ENCODE measurements at places on chromosomes 16 and 17. TPM values are rescaled to one million over a fixed set of nuclear protein-coding genes. Genes with fewer than 3 reads are reported as not detected.

The PEMT gene
- total RNA-seq: 37.0 TPM

The GPR142 gene
- total RNA-seq: not detected

The CLEC19A gene
- not detected for total RNA-seq

The UMOD gene
- total RNA-seq: not detected

The DCXR gene
- 111 TPM for total RNA-seq

The OTOA gene
- total RNA-seq: 0.17 TPM

The RNF222 gene
- not detected for total RNA-seq

The KRTAP9-9 gene
- total RNA-seq: not detected

The WWP2 gene
- total RNA-seq: 30.4 TPM

The MT1M gene
- total RNA-seq: not detected

DNA sequence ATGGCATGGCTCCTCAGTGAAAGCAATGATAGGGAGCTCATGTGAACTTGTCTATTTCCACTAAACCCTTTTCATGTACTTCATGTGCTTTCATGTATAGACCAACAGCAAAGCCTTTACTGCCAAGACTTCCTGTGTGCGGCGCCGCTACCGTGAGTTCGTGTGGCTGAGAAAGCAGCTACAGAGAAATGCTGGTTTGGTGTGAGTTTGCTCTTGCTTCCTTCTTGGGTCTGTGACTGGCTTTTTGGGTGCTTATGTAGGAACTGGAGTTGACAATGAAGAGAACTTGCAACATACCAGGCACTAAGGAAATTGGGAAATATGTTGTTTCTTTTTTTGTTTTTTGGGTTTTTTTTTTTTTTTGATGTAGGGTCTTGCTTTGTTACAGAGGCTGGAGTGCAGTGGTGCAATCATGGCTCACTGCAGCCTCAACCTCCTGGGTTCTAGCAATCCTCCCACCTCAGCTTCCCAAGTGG lies 5.7 kb downstream of the SNX11 start:
- DNase-seq: no peak
- H3K27ac ChIP-seq: no peak overlapping the region
- peaks cover 15% of the 10 kb centered on the region for H3K4me1 ChIP-seq

GRCh38 chr17:64056269-64057005 lies 36.0 kb upstream of the ICAM2 start:
- no peak overlapping the region for H3K4me3 ChIP-seq
- H3K4me1 ChIP-seq: no peaks in the 10 kb centered on the region
- no peak overlapping the region for H3K27ac ChIP-seq
- H3K27me3 ChIP-seq: no peaks in the 10 kb centered on the region

- no peaks in the 10 kb centered on the region for H3K4me1 ChIP-seq
- no peak for DNase-seq
- H3K4me3 ChIP-seq: no peak overlapping the region
- no peaks in the 10 kb centered on the region for H3K27me3 ChIP-seq
Measured at GRCh38 chr17:78761789-78762406, 20.2 kb downstream of the CYTH1 start.

GRCh38 chr17:69880591-69881112 lies 194.4 kb upstream of the KCNJ16 start:
- H3K4me1 ChIP-seq: no peaks in the 10 kb centered on the region
- no peak overlapping the region for H3K4me3 ChIP-seq
- H3K36me3 ChIP-seq: no peaks in the 10 kb centered on the region
- no peak for DNase-seq
- H3K27ac ChIP-seq: no peak overlapping the region

GRCh38 chr16:72854267-72854959 lies 193.5 kb downstream of the ZFHX3 start:
- H3K36me3 ChIP-seq: no peaks in the 10 kb centered on the region
- DNase-seq: no peak
- H3K27me3 ChIP-seq: no peaks in the 10 kb centered on the region
- no peak overlapping the region for H3K4me3 ChIP-seq

DNA sequence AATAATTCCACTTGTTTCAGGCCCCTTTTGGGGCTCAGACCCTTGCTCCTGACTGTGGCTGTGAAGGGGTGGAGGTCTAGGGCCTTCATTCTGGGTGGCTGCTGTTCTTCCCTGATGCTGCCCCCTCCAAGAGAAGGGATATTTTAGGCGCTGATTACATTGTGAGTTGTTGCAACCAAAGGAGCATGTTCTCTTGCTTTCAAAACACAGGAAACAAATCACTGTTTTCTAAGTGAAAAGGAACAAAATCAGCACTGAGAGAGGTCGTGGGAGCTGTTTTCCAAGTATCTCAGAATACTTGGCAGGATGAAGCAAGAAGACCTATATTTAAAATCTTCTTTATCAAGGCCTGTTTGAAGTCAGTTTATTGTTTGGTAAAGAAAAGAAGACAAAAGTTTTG lies 25.3 kb upstream of the SEC14L1 start:
- H3K4me1 ChIP-seq: no peaks in the 10 kb centered on the region
- H3K27ac ChIP-seq: no peak overlapping the region
- no peak for DNase-seq
- H3K36me3 ChIP-seq: peaks cover under 1% of the 10 kb centered on the region

DNA sequence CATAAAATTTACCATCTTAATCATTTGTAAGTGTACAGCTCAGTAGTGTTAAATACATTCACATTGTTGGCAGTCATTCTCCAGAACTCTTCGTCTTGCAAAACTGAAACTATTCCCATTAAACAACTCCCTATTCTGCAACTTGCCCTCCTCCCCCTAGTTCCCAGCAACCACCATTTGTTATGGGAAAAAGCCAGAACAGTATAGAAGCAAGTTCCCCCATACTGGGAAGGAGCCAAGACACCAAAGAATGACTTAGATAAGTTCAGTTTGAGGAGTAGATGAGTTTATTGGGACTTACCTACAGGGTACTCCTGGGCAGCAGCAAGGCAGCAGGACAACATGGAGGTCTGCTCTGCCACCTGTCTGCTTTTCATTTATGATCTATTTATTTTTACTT lies 39.3 kb upstream of the TEKT1 start:
- peak; percentile 75 for DNase-seq
- no peak overlapping the region for H3K27ac ChIP-seq
- H3K4me3 ChIP-seq: no peak overlapping the region
- H3K27me3 ChIP-seq: no peaks in the 10 kb centered on the region
- peaks cover 29% of the 10 kb centered on the region for H3K4me1 ChIP-seq

- H3K4me1 ChIP-seq: no peaks in the 10 kb centered on the region
- no peak overlapping the region for H3K4me3 ChIP-seq
- H3K27me3 ChIP-seq: no peaks in the 10 kb centered on the region
- H3K36me3 ChIP-seq: no peaks in the 10 kb centered on the region
- H3K27ac ChIP-seq: no peak overlapping the region
Measured at GRCh38 chr17:73427198-73427597, 115.4 kb upstream of the CDC42EP4 start.

GRCh38 chr16:22874394-22874793 lies 60.4 kb downstream of the HS3ST2 start:
- H3K4me1 ChIP-seq: no peaks in the 10 kb centered on the region
- no peak overlapping the region for H3K27ac ChIP-seq
- peaks cover 41% of the 10 kb centered on the region for H3K27me3 ChIP-seq
- H3K36me3 ChIP-seq: no peaks in the 10 kb centered on the region
- no peak for DNase-seq
- no peak overlapping the region for H3K4me3 ChIP-seq

DNA sequence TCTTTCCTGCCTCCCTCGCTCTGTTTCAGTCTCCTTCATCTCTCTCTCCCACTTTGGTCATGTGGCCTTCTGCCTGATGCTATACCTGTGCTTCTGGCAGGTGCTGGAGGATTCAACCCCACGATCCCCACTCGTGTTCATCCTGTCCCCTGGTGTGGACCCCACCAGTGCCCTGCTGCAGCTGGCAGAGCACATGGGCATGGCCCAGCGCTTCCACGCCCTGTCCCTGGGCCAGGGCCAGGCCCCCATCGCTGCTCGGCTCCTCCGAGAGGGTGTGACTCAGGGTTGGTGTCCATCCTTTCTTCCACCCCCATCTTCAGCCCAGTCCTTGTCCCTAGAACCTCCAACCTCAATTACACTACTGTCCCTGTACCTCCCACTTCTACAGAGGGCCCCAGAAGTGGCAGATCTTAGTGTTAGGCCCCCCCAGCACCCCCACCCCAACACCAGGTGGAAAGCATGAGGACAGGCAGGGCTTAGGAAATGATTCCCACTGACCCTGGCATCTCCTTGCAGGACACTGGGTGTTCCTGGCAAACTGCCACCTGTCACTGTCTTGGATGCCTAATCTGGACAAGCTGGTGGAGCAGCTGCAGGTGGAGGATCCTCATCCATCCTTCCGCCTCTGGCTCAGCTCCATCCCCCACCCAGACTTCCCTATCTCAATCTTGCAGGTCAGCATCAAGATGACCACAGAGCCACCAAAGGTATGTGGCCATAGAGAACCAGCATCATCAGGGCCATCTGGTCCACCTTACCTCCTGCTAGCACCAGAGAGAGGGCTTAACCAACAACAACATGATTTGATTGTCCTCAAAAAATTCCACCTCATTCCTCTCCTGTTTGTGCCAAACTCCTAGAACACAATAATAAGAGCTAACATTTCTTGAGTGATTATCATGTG lies 9.7 kb upstream of the KDM6B start:
- H3K27ac ChIP-seq: no peak overlapping the region
- no peak overlapping the region for H3K4me3 ChIP-seq
- H3K4me1 ChIP-seq: peaks cover 22% of the 10 kb centered on the region
- H3K27me3 ChIP-seq: peaks cover 17% of the 10 kb centered on the region

GRCh38 chr16:49701065-49701685 lies 154.7 kb downstream of the ZNF423 start:
- DNase-seq: no peak
- peaks cover 23% of the 10 kb centered on the region for H3K27me3 ChIP-seq
- no peak overlapping the region for H3K4me3 ChIP-seq
- no peaks in the 10 kb centered on the region for H3K36me3 ChIP-seq
- no peaks in the 10 kb centered on the region for H3K4me1 ChIP-seq

GRCh38 chr16:15573274-15573895 lies 69.6 kb downstream of the MARF1 start:
- H3K4me1 ChIP-seq: peaks cover 29% of the 10 kb centered on the region
- no peak overlapping the region for H3K4me3 ChIP-seq
- H3K27ac ChIP-seq: no peak overlapping the region
- no peaks in the 10 kb centered on the region for H3K36me3 ChIP-seq
- DNase-seq: no peak
- H3K27me3 ChIP-seq: no peaks in the 10 kb centered on the region

GRCh38 chr16:55810451-55810961 lies 22.4 kb downstream of the CES1 start:
- peaks cover 2% of the 10 kb centered on the region for H3K4me1 ChIP-seq
- no peaks in the 10 kb centered on the region for H3K36me3 ChIP-seq
- H3K27me3 ChIP-seq: no peaks in the 10 kb centered on the region
- H3K27ac ChIP-seq: no peak overlapping the region
- no peak overlapping the region for H3K4me3 ChIP-seq

GRCh38 chr16:28205117-28205899 lies 6.5 kb downstream of the XPO6 start:
- no peak overlapping the region for H3K4me3 ChIP-seq
- peaks cover 46% of the 10 kb centered on the region for H3K36me3 ChIP-seq
- H3K4me1 ChIP-seq: peaks cover 32% of the 10 kb centered on the region
- no peak for DNase-seq
- H3K27ac ChIP-seq: no peak overlapping the region
- no peaks in the 10 kb centered on the region for H3K27me3 ChIP-seq

DNA sequence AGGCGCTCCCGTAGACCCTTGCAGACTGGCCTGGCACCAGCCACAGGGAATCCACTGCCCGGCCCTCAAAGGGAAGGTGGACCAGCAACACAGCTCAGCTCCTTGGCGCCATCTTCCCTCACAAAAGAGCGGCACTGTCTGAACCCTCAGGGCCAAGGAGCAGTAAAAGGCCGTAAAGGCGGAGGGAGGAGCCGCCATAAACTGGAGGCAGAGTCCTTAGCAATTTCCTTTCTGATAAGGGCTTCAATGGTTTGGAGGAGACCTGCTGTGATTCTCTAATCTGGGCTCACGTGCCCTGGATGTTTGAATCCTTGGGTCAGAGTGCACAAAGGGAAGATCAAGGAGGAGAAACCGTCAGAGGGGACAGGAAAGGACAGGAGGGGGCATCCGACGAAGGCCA lies 15.5 kb upstream of the AXIN2 start:
- no peaks in the 10 kb centered on the region for H3K27me3 ChIP-seq
- H3K27ac ChIP-seq: no peak overlapping the region
- H3K4me1 ChIP-seq: no peaks in the 10 kb centered on the region
- H3K36me3 ChIP-seq: peaks cover 6% of the 10 kb centered on the region
- DNase-seq: no peak
- no peak overlapping the region for H3K4me3 ChIP-seq

- no peaks in the 10 kb centered on the region for H3K27me3 ChIP-seq
- H3K27ac ChIP-seq: no peak overlapping the region
- peaks cover 7% of the 10 kb centered on the region for H3K4me1 ChIP-seq
- H3K4me3 ChIP-seq: no peak overlapping the region
- DNase-seq: peak; percentile 4
- no peaks in the 10 kb centered on the region for H3K36me3 ChIP-seq
Measured at GRCh38 chr17:73068322-73069153, 23.9 kb downstream of the SLC39A11 start.

GRCh38 chr16:31464348-31464769 lies 5.1 kb downstream of the ARMC5 start:
- H3K36me3 ChIP-seq: peaks cover 38% of the 10 kb centered on the region
- H3K27ac ChIP-seq: no peak overlapping the region
- H3K4me3 ChIP-seq: no peak overlapping the region
- no peaks in the 10 kb centered on the region for H3K27me3 ChIP-seq
- H3K4me1 ChIP-seq: peaks cover 14% of the 10 kb centered on the region
- DNase-seq: no peak

GRCh38 chr17:80789356-80789902 lies 202.2 kb upstream of the CHMP6 start:
- H3K27ac ChIP-seq: peak overlapping the region; percentile 17
- H3K27me3 ChIP-seq: no peaks in the 10 kb centered on the region
- peaks cover 4% of the 10 kb centered on the region for H3K36me3 ChIP-seq
- H3K4me1 ChIP-seq: peaks cover 49% of the 10 kb centered on the region

GRCh38 chr16:9647981-9648701 lies 534.1 kb downstream of the GRIN2A start:
- H3K27ac ChIP-seq: no peak overlapping the region
- no peaks in the 10 kb centered on the region for H3K27me3 ChIP-seq
- H3K4me1 ChIP-seq: no peaks in the 10 kb centered on the region
- DNase-seq: peak; percentile 14
- no peaks in the 10 kb centered on the region for H3K36me3 ChIP-seq
- no peak overlapping the region for H3K4me3 ChIP-seq

DNA sequence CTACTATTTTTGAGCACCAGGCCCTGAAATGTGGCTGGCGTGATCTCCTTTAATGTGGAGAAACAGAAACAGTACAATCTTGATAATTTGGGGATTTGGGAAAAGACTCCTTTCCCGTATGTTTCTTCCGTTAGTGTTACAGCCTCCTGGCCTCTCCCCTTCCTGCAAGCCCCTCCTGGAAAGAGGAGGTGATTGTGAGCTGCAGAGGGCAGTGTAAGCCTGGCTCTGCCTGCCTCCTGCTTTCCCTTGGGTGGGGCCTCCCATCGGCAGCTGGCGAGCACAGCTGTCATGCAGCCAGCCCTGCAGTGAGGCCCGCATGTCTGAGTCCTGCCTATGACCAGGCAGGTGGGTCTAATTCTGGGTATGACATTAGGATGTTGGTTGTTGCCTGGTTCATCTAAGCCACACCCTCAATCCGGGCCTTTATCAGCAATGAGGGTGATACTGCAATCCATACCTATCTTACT lies 48.7 kb upstream of the WSB1 start:
- H3K4me1 ChIP-seq: peaks cover 48% of the 10 kb centered on the region
- peak overlapping the region; percentile 49 for H3K4me3 ChIP-seq
- H3K27ac ChIP-seq: peak overlapping the region; percentile 74
- peak; percentile 89 for DNase-seq

All from MCF 10A (cell line).